KBM-7 (cell line): ENCODE measurements at places on chromosomes 16 and 17.

DNA sequence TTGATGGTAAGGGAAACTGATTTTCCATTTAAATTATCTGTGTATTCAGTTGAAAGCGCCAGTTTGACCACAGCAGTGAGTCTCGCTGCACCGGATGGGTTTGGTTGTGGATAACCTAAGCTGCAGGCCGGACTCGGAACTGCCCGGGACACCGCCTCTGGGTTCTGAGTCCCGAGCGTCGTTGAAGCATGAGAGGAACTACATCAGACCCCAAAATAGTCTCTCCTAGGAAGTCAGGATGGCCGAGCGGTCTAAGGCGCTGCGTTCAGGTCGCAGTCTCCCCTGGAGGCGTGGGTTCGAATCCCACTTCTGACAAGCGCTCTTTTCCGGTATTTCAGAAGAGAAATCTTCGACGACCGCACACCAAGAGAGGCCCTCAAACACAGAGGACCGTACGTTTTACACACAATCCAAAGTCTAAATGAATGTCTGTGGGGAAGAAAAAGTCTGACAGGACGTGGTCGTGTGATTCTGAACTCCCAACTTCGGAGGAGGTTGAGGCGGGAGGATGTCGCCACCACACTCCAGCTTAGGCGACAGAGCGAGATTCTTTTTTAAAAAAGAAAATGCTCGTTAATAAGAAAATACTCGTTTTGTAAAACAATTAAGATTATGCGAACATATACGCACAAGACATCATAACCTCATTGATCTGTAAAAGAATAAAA is 15.4 kb upstream of the PLLP start:
- DNase-seq = peak; percentile 96

- DNase-seq = no peak
These were observed 23.1 kb upstream of the DNAH17 start for GRCh38 chr17:78600181-78600721.

DNA sequence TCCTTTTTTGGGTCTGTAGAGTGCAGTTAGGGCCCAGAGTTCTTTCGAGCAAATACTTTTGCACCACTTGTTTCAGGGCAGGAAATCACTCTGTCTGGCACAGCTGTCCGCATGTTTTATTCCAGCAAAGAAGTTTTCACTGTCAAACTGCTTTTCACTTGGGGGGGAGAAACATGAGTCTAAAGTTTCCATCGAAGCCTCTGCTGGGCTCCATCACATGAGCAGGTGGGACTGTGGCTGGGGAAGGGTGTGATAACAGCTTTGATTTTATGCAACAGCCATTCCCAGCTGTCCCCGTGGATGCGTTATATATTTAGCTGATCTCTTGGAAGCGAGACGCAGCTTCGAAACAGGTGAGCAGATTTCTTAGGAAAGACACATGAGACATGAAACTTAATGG is 288.6 kb downstream of the SNX29 start:
- no peak for DNase-seq

- DNase-seq = peak; percentile 14
These were observed 9.3 kb downstream of the YWHAE start for GRCh38 chr17:1390432-1391367.

DNA sequence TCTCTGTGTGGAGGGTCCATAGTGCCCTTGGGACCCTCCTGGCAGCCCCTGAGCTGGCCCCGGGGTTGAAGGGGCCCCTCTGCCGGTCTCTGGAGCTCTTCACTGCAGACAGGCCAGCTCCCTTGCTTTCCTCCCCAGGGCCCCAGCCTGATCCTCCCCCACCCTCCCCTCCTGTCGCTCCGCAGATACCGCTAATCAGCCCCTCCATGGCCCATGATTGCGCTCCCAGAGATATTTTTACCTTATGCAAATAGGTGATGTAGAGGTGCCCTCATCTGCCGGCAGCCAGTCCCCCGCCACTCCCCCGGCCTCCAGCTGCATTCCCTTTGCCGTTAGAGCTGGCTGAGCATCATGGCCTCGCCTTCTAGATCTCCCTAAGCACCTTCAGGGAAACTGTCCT is 9.2 kb downstream of the MMP15 start:
- no peak for DNase-seq

GRCh38 chr17:17024778-17025300 is 17.4 kb upstream of the MPRIP start:
- DNase-seq = no peak

DNA sequence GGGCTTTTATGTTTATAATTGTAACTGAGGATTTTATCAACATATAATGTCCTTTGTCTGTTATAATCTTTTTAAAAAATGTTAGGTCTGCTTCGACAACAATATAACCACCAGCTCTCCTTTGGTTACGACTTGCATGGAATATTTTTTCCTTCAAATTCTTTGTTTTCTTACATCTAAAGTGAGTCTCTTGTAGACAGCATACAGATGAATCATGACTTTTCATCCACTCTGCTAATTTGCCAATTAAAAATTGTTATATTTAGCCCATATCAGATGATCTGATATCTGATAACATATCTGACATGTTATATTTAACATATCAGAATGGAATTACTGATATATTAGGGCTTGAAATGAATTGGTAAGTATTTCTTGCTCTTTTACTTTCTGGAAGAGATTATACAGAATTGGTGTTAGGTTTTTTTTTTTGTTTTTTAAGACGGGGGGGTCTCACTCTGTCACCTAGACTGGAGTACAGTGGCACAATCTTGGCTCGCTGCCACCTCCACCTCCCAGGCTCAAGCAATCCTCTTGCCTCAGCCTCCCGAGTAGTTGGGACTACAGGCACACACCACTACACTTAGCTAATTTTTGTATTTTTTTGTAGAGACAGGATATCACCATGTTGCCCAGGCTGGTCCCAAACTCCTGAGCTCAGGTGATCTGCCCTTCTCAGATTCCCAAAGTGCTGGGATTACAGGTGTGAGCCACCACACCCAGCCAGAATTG is 27.5 kb downstream of the TBX21 start:
- DNase-seq = no peak

- DNase-seq = no peak
These were observed 1.5 kb upstream of the ZNF207 start for GRCh38 chr17:32348483-32348800.

GRCh38 chr17:68273722-68274121 is 17.2 kb downstream of the SLC16A6 start:
- DNase-seq = no peak

DNA sequence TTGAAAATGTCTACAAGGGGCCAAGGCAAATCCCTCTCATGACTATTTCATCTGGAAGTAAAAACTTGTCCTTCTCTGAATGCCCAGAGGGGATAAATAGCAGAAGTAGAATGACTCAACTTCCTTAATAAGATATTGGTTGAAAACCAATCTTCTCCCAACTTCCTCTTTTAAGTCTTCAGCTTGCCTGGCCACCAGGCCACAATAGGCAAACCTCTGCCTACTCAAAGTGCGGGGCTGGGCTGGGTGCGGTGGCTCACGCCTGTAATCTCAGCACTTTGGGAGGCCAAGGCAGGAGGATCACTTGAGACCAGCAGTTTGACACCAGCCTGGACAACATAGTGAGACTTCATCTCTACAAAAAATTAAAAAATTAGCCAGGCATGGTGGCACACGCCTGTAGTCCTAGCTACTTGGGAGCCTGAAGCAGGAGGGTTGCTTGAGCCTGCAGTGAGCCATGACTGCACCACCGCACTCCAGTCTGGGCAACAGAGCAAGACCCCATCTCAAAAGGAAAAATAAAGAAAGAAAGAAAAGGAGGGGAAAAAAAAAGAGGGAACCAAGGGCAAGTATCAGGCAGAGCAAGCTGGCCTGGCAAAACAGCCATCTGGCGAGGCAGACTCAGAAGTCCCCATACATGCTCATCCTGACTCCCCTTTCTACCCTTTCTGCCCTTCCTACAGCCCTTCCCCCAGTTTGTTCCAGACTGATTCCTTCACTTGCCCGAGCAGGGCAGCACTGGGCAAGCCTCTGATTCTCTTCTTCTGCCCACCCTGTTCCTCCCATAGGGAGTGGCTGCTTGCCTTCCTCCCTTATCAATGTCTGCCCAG is 20.6 kb downstream of the MAP3K14 start:
- DNase-seq = peak; percentile 92

DNA sequence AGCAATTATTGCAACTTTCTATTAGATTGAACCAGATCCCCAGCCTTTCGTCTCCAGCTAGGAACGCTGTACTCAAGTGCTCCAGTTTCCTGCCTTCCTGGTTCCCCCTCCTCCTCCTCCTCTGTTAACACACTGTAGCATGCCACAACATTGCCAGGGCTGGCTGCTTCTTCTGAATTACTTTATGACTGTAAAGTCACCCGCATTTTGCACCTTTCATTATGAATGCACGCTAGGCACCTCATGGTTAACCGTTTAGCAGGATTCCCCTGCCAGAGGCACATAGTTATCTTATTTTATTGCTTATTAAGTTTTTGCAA is 4.5 kb downstream of the ZNF423 start:
- DNase-seq = no peak

- no peak for DNase-seq
These were observed 22.9 kb downstream of the KLHDC4 start for GRCh38 chr16:87742781-87743490.

DNA sequence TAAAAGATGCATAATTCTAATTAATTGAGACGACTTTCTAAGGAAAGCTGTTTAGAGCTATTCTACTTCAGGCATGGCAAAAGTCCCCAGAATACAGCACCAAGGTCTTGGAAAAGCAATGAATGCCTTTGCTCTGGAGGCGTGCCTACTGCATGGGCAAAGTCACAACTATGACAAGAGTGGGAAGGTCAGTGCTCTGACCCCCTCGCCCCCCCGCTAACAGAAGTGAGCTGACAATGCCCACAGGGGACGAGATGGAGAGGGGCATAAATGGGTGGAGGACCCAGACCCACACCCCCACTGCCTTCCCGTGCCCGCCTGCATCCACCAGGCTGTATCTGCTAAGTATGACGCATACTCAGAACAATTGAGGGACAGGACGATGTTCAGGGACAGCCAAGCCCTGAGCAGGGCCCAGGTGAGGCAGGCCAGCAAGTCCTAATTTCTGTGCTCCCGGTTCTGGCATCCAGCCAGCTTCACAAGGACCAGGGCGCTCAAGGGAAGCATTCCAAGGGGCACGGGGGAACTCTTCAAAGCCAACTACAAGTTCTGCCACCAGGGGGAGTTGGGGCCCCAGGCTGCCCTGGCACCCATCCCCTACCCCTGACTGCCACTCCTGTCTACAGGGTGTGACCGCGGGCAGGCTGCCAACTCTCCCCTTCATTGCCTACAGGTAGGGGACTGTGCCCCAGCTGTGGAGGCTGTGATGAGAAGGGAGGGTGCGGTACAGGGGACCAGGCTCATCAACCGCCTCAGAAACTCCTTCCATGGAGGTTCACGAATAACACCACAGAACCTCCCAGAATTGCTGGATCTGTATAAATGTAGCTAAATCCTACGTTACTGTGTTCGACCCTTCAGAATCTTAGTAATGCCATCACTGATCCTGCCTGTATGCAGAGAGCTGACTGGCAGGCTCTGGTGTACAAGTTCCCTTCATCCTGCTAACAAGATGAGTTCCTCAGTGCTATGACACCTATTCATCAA is 20.8 kb downstream of the NPRL3 start:
- DNase-seq = peak; percentile 78

DNA sequence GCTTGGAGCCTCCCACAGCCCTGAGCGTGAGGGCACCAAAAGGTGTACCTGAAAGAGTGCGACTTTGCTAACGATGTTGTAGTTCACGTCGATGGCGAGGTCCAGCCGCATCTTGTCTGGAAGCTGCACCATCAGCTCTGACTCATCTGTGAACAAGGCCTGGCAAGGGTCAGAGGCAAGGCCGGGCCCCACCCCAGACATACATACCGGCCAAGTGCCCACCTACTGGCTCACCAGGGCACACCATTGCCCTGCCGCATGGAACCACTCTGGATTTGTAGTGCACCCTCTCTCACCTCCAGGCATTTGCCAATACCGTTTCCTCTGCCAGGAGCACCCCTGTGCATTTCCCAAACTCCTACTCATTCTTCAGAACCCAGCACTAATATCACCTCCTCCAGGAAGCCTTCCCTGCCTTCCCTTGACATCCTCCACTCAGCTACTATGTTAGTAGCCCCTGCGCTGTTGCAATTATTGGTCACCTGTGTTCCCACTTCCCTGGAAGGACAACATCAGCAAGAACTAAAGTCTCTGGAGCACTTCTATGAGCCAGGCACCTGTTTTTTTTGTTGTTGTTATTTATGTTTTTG is 69.4 kb downstream of the CNGB1 start:
- no peak for DNase-seq

DNA sequence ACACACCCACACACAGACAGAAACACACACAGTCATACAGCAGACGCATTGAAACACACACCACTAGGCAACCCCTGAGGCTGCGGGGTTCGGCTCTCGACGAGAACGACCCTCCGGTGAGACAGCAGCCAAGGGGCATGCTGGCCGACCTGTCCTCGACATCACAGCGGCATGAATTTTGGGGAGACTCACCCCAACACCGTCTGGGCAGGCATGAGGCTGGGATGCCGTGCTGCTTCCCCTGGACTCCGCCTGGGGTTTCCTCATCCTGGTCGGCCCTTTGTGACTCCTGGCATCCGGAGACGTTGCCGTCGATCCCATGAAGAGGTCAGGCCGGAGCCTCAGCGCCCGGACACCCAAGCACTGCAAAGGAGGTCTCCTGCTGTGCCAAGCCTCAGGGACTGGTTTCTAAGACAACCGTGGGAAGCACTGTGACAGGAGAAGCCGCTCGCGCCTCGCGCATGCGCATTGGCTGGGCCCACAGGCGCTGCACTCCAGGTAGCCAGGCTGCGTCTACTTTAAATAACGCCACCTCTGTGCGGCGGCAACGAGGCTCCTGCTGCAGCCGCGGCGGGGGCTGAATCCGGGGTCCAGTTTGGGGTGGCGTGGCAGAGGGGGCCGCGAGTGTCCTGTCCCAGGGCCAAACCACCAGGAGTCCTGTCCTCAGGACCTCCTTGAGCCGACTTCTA is 13.8 kb upstream of the KCNJ18 start:
- DNase-seq = no peak

DNA sequence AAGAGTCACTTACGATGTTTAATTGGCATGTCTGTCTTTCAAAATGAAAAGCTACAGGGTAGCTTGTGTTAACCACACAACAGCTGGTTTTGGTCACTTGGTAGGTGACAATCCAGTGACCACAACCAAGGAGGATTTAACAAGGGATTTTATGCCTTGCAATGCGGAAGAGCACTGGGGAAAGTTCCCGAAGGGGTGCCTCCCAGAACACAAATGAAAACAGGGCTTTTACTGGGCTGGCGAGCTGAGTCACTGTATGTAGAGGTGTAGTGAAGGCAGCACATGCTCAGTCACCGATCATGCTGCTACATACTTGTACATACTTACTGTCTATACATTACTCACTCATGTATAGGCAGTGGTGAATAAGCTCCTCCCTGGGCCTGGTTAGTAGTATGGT is 483.5 kb downstream of the CDH13 start:
- no peak for DNase-seq

- peak; percentile 42 for DNase-seq
These were observed 44.2 kb downstream of the PSMD12 start for GRCh38 chr17:67322042-67322787.
